HS-5 (cell line): ENCODE measurements at places on chromosomes 5 and 9.

GRCh38 chr5:150180241-150181026 is 9.4 kb upstream of the SLC6A7 start:
- DNase-seq: no peak

DNA sequence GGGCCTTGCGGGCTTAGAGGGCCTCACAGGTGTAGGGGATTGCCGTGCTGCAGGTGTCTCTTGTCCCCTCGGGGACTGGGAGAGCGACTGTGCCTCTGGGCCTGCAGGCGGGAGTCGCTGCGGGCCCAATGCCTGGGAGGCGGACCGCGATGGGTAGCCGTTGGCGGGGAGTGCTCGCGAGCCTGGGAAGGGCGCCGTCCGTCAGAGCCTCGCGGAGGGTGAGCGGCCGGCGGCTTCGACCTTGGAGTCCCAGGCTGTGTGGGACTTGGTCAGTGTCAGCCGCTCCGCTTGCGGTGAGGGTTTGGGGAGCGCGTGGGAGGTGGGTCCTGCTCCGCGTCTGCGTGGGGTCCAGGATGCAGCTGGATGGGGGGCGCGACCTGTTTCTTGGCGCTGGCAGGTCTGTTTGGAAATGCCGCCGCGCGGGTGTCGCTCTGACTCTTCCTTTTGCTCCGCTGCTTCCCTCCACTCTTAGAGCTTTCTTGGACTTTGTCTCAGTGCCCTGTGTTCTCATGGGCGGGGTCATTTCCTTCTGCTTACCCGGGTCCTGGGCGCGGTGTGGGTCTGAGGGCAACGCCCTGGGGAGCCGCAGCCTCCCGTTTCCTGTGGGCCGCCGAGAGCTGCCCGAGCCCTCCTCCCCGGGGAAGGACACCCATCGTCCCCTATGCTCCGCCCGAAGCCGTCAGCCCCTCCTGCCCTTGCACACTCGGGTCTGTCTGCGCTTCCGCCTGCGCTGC is 88.9 kb upstream of the CACNA1B start:
- DNase-seq: no peak

DNA sequence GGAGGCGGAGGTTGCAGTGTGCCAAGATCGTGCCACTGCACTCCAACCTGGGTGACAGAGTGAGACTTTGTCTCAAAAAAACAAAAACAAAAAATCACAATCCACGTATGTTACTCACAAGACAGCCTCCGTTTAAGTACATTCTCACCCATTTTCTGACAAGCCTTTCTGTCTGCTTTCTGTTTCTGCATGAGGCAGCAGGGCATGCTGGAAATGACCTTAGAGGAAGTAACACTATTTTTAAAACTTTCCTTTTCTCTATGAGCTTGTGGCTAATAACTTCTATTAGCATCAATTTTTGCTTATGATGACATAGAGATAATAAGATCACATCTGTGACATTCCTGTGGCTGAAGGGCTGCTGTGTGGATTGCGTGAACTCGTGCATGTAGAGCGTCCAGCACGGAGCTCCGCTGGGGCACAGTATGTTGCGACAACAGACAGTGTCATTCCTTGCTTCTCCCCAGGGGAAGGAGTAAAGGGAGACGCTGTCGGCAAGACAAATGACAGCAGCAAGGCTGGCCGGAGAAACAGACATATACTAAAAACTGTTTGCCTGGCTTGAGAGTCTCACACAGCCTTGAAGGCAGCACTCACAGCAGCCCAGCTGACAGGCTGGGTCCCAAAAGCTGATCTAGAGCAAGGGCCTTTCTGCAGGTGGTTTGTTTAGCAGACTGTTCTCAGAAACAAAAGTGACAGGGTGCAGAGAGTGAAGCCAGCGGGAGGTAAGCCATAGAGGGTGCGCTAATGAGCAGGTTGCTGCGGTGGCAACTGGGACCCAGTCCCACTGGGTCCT is 1.6 kb downstream of the BTNL3 start:
- DNase-seq: no peak

GRCh38 chr5:97425511-97425910 is 242.5 kb upstream of the RIOK2 start:
- DNase-seq: no peak

GRCh38 chr5:126471875-126472537 is 48.8 kb downstream of the GRAMD2B start:
- DNase-seq: peak; percentile 64

DNA sequence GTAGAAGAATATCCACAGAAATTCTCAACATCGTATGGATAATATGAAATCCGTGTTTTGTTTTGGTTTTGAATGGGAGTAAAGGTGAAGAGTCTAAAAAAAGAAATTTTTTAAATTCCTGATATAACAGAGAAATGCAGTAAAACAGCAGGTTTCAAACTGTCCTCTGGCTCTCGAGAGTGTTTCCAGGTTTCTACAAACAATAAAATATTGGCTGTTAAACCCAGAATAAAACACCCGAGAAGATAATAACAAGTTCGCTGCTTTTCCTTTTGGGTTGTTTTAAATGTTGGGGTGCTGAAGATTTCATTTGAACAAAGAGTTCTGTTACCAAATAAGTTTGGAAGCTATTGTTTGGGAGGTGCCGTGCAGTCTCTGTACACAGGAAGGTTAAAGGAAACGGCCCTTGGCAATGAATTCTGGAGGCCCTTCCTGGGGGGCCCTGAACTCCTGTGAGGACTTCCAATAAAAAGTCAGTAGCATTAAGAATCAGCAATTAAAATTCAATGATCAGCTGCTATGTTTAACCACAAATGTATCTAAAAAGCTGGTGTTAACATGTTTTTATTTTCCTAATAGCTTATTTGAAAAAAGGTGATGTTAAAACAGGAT is 215.8 kb downstream of the TSSK1B start:
- no peak for DNase-seq

- no peak for DNase-seq
Measured at GRCh38 chr5:82699737-82700136, 377.5 kb downstream of the TMEM167A start.

GRCh38 chr5:181168595-181169118 is 21.3 kb downstream of the OR2V2 start:
- no peak for DNase-seq
